ENCODE measurements at places on chromosomes 11 and 22.

- DNase-seq: no peak
These were observed 52.0 kb upstream of the MMP13 start for GRCh38 chr11:103007521-103007920.

- no peak for DNase-seq
These were observed 5.7 kb downstream of the CBLIF start for GRCh38 chr11:59839615-59840014.

DNA sequence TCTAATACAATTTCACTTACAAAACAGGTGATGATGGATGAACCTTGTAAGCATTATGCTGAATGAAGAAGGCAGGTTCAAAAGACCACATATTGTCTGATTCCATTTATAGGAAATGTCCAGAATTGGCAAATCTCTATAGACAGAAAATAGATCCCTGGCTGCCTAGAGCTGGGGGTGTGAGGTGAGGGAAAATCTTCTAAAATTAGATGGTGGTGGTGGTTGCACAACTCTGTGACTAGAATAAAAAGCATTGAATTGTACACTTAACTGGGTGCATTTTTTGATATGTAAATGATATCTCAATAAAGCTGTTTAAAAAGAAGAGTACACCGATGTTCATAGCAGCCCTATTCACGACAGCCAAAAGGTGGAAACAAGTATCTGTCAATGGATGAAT lies 16.7 kb upstream of the CRY2 start:
- DNase-seq: no peak

GRCh38 chr11:92070026-92070889 lies 154.4 kb upstream of the FAT3 start:
- DNase-seq: no peak

Measured in endothelial cell of umbilical vein (primary cell).